Stimulated activated CD4-positive, alpha-beta T cell treated with anti-CD3 and anti-CD28 coated beads, TNF-alpha, amount 100 ng/mL, for 48 hours (primary cell): ENCODE measurements at places on chromosomes 13 and 19.

DNA sequence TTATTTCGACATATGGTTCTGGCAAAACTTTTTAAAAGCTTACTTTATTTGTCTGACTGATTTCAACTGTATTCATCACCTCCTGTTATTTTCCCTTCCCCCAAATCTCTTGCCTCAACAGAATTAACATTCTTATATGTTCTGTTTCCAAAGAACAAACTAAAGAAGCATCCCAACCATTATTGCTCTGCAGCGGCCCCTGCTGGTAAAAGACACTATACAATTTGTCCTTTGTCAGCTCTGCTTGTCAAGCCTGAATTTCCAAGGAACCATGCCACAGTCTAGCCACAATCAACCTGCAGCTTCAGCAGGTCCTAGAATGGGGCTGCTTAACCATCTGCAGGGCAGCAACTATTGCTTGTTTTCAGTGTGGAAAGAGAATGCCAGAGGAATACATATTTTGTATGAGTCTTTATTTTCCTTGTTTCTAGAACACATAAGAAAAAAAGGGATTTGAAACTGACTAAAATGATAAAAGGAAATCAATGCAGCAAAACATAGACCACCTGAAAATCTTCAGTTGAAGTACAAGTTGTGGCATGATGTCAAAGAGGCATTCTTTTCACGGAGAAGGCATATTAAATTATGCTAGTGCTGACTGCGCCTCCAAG is 845.3 kb downstream of the DIAPH3 start:
- DNase-seq: peak; percentile 38

- no peak for DNase-seq
These were observed 2.6 kb upstream of the SLC5A5 start for GRCh38 chr19:17869114-17869608.

DNA sequence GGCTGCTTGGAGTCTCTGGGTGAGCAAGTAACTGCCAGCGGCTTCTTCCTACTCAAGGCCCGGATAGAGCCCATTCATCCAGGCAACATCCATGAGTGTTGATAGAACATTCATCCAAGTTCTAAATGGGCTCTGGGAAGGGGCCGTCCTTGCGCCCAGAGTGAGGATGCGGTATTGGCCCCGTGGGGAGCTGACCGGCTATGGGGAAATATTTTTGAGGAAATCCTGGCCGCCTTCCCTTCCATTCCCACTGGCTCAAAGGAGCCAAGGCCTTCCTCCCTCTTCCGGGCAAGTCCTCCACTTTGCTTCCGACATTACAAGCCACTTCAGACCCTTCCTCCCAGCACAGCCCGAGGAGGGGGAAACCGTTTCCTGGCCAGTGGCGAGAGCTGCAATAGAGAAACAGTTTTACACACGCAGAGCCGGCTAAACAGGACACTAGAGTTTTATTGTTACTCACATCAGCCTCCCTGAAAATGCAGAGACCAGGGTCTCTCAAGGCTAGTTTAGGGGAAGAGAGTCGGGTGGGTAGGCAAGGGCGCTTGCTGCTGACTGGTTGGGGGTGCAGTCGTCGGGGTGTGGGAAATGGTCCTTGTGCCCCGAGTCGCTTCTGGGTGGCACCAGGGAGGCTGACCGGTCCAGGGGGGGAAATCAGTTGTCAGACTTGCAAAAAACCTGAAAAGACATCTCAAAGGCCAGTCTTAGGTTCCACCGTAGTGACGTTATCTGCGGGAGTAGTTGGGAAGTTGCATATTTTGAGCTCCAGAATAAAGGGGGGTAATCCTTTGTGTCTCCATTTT is 37.5 kb downstream of the C13orf46 start:
- no peak for DNase-seq

DNA sequence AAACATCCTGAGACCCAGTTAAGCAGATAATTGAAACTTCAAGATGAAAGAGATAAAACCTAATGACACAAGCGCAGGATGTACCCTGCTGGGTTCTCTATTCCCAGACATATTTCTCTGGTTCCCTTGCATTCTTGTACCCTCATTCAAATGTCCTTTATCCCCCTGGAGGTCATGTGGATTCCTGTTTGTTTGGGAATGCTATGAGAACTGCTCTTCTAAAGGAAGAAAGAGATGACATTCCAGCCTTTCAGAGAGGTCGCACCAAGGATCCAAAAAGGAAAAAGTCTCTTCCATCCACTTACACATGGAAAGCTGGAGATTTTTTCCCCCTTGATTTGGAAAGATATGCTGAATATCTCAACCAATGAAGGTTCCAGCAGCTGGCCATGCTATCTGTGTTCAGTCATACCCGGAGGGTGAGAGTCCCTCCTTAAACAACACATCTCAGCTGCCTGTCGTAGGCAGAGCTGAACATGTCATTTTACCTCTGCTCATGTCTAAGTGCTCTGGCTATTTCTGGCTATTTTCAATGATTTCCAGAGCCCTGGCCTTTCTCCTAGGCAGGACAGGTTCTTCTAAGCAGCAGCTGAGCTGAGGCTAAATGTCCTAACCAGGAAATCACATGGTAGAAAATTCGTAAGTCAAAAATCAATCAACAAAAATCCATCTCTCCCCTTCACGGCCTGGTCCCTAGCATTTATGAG is 52.5 kb downstream of the C13orf42 start:
- DNase-seq: no peak

- DNase-seq: no peak
These were observed 295.9 kb downstream of the GPC6 start for GRCh38 chr13:93522501-93522900.

DNA sequence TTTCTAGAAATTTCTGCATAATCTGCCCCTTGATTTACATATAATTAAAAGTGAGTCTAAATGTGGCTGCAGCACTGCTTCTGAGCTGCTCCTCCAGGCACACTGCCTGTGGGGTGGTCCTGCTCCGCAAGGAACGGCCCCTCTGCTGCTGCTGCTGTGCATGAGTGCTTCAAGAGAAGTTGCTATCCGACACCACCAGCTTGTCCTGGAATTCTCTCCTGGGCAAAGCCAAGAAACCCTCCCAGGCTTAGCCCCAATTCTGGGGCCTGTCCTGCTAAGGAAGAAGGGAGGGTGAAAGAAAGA is 7.5 kb upstream of the PDCD5 start:
- no peak for DNase-seq

DNA sequence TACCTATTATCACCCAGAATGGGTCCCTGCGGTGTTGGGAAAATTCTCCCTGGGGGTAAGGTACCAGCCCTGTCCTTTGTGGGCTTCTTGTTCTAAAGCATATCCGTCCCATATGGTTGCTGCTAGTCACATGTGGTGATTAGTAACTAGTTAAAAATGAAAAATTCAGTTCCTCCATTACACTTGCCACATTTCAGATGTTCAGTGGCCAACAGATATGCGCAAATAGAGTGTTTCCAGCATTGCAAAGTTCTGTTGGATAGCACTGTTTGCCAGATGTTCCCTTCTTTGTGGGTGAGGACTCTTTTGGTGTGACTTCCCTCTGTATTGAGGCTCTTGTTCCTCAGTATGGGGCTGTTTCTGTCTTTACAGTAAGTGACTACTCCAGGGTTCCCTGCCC is 3.8 kb downstream of the CNOT3 start:
- DNase-seq: no peak

DNA sequence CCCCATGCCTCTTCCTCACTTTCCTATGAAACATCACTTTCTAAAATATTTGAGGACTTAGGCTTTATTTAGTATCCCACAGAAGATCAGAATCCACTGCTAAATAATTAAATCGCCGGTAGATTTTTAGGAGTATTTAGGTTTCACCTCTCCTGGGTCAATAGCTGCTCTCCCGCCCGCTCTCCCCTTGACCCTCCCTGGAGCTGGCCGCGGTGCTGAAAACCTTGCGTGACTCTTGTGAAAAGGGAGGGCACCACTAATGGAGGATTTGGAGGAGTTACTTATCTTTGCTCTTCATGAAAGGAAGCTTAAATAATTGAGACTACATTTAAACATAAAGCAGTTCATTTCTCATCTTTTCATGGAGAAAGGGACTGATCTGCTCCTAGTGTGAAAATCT is 14.1 kb downstream of the POU4F1 start:
- DNase-seq: no peak

GRCh38 chr19:49119411-49120324 is at the start of gene PPFIA3:
PPFIA3 (plus strand) TSS chr19:49119544; CDS start chr19:49127874, 8,330 bp downstream.
- DNase-seq: no peak

DNA sequence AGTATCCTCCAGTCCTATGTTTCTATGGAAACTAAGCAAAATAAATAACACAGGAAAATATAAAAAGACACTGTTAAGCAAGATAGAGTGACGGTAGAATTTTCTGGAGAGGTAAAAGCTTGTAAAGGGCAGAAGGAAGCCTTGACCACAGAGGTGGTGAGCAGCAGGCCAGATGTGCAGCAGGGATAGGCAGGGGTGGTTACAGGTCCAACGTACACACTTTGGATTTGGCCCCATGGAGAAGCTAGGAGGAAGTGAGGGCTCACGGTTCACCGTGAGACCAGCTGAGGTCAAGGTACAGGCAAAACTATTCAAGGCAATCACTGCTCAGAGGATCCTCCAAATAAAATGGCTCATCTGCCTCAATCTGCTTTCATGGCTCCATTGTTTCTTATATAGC is 242.8 kb downstream of the B3GLCT start:
- DNase-seq: no peak

- DNase-seq: no peak
These were observed 461.6 kb downstream of the LIG4 start for GRCh38 chr13:107753748-107754147.

- no peak for DNase-seq
These were observed 61.4 kb downstream of the FRY start for GRCh38 chr13:32093006-32093405.

- DNase-seq: no peak
These were observed 184.4 kb downstream of the DNAJC3 start for GRCh38 chr13:95861296-95861695.

DNA sequence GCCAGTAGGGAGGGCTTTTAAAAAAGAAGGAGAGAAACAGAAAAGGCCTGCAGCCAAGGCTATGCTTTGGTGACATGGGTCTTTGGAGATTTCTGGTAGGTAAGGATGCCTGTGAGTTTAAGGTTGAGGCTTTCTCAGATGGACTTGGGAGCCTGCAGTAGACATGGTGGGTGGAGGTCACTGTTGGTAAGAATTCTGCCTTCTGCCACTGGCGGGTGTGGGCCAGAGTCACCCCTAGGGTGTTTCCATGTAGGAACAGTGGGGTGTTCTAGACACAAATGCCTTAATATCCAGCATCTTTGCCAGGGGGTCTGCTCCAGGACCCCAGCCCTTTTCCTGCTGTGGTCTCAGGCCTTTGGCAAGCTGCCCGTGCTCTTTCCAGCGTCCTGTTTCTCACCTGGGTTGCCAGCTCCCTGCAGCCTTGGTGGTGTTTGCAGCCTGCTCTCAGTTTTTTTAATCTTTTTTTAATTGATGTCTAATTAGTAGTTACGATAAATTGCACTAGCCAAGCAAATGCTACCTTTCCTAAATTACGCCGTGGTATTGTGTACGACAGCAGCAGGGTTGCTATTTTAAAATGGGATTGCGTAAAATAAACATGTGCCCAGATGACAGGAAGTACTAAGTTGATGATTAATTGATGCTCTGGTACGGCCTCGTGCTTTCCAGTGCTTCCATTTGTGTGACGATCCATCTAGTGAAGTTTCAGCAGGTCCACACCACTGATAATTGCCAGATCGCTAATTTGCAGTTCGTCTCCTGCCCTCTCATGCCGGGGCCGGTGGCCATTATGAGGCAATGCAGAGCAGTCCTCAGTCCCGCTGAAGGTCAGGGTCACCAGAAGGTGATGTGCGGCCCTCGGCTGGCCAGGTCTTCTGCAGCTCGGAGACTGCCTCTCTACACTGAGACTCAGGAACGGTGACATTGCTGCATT is 35.3 kb upstream of the NPAS1 start:
- DNase-seq: no peak

DNA sequence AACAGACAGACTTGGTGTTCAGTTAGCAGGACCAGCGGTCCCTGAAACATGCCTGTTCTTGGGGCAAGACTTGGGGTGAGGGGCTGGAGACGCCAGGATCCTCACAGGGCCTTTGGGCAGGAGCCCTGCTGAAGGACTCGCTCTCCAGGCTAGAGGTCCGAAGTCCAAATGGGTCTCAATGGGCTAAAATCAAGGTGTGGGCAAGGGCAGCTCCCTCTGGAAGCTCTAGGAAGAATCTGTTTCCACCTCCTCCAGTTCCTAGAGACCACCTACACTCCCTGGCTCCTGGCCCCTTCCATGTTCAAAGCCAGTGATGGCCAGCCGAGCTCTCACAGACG is 111.3 kb downstream of the TUBA3C start:
- no peak for DNase-seq

- DNase-seq: no peak
These were observed 38.6 kb upstream of the LAMP1 start for GRCh38 chr13:113258321-113259054.

GRCh38 chr19:49515767-49516166 is 3.3 kb downstream of the FCGRT start:
- no peak for DNase-seq

GRCh38 chr13:94435604-94436226 is 43.8 kb downstream of the DCT start:
- DNase-seq: no peak

- DNase-seq: no peak
These were observed 204.4 kb downstream of the LACC1 start for GRCh38 chr13:44084146-44084545.

DNA sequence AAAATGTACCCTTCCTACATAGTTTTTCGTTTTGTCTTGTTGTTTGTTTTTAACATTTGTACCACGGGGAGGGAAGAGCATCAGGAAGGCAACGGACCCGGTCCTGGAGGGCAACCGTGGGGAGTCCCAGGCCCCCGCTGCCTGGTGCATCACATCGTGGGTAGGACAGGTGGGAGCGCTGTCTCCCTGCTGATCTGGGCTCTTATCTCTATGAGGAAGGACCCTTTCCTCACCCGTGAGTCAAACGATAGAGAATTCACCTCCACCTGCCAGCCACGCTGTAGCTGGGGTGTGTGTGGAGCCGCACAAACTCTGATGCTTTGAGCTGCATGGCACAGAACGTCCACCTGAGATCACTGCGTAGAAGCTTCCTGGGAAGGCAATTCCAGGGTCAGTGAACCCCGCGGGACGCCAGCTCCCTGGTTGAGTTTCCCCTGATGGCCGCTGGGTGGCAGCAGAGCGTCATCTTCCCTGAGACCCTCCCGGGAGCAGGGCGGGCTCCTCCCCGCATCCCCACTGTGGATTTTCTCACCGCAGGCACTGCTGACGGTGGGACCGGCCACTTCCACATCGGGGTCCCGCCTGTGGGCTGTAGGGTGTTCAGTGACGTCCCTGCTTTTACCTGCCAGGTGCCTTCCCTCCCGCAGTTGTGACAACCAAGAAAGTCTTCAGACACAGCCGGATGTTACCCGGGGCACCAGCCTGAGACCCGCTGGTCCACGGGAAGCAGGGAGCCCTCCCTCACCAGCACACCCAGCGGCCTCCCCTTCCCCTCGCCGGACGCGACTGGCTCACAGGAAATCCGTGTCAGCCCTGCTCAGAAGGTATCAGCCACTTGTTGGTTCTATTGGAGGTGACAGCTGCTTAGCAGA is 54.7 kb downstream of the ZNF787 start:
- peak; percentile 40 for DNase-seq
